ENCODE measurements at places on chromosomes 3 and 15.

GRCh38 chr15:59738676-59739075 is 49.6 kb upstream of the BNIP2 start:
- DNase-seq: no peak

- DNase-seq: no peak
Measured at GRCh38 chr3:64805978-64806377, 118.2 kb upstream of the ADAMTS9 start.

DNA sequence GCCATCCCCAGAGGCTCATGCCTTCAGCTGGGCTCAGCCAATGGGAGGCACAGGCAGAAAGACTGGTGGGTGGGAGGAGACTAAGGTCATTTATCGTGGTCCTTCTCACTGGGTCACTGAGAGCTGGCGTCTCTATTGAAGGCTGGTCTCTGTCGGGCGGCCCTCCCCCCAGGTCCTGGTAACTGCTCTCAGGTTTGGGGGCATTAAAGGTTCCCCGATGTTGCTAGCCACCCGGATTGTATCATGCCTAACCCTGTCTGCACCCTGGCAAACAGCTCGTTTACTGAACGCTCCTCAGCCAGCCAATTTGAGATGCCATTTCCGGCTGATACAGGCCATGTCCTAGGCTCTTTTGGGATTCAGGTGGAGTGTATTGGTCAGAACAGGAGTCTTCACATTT is 10.5 kb downstream of the SELENOS start:
- no peak for DNase-seq

DNA sequence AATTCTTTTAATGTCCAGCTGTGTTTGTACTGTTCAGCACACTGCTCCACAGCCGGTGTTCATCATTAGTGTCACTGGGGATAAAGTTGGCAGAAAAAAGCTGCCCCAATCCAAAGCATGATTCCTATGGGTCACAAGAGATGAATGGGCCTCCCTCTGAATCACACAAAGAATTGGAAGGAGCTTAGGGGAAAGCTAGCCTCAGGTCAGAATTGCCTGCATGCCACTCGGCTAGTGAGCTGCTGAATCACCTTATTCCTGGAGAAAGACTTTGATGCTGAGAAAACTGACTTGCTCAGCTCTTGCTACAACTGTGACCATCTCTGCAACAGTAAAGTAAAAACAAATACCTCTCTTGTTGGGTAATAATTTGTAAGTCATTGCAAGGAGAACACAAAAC is 3.5 kb downstream of the CCK start:
- peak; percentile 5 for DNase-seq

GRCh38 chr15:69825941-69826818 is 271.5 kb downstream of the TLE3 start:
- no peak for DNase-seq

DNA sequence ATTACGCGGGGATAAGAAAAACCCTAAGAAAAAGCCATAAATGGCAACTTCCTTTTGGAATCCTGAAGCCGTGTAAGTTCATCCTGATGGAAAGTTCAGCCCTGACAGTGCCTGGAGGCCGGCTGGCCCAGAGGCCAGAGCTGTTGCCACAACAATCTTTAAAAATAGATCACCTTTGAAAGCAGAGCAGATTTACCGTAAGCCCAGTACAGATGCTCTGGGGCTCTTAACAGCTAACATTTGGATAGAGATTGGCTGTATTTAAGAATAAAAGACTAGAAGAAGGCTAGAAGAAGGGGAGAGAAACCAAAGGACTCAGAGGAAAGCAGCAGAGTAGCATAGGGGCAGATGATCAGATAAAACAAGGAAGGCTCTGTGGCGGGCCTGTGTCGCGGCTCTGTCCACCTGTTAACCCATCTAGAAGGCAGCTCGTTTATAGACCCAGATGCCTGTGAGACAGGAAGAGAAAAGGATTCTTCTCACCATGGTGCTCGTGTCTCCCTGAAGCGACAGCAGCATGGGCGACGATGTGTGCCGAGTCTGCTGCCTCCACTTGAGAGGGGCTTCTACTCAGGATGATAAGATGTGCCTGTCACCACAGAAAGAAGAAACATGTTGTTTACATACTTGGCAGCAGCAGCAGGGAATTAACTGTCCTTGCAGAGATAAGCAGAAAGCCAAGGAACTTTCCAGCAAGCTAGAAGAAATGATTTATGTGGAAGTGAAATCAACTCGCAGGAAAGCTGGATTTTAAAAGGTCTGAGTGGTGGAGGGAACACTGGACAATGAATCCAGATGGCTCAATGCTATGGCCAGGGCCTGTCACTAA is 69.9 kb downstream of the SYNM start:
- no peak for DNase-seq

GRCh38 chr3:160038862-160039562 is 50.4 kb downstream of the IL12A start:
- DNase-seq: no peak

DNA sequence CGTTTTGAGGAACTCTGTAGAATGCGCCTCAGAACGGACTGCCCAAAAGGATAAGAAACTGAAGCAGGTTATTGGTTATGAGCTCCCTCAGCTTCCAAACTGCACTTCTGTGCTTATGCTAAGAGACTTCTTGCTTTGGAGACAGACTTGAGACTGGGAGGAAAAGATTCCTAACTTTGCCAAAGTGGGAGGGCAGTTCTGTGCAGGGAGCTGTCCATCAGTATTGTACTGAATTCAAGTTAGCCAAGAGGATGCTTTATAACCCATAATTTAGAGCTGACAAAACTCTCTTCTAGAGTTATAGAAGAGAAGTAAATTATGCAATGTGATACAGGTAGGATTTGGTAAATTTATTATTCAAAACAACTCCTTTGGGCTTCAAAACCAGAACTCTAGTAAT is 519.8 kb upstream of the GBE1 start:
- DNase-seq: no peak

DNA sequence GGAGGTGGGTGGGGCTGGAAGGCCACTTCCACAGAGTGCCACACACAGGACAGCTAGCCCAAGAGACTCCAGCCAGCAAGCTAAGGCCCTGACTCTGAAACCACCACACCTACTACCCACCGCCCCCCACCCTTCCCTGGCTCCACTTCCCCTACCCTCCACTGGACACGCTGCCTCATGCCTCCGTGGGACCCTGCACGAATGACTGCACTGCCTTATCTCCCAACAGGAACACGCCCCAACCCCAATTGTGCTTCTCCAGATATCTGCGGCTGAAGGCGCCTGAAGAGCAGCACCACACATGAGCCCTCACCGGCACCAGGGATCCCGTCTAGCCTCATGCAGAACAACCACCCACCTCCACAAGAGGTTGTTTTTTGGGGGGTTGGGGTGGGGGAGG is 2.7 kb downstream of the LINGO1 start:
- DNase-seq: no peak

Data from fibroblast of pulmonary artery (primary cell).